Renal cortex interstitium (tissue), 15 donors: ENCODE measurements at places on chromosomes 2 and 18. TPM values are rescaled to one million over a fixed set of nuclear protein-coding genes. Genes with fewer than 3 reads are reported as not detected.

SOX11 gene
- polyA plus RNA-seq, result 19.0 TPM

C2orf80 gene
- polyA plus RNA-seq, result 0.32 TPM

COL3A1 gene
- 1,302 TPM for polyA plus RNA-seq

HOXD3 gene
- polyA plus RNA-seq, result 26.5 TPM

SULT1C2 gene
- 43.6 TPM for polyA plus RNA-seq

ALMS1 gene
- 38.1 TPM for polyA plus RNA-seq

RABL2A gene
- 74.1 TPM for polyA plus RNA-seq

WDR7 gene
- 14.1 TPM for polyA plus RNA-seq

DSC1 gene
- polyA plus RNA-seq, result 2.1 TPM

GRCh38 chr18:44464398-44465180, 216.1 kb upstream of the SETBP1 start:
- DNase-seq, result no peak

- no peak for DNase-seq
Measured at GRCh38 chr2:195411219-195411687, 245.8 kb upstream of the SLC39A10 start.

DNA sequence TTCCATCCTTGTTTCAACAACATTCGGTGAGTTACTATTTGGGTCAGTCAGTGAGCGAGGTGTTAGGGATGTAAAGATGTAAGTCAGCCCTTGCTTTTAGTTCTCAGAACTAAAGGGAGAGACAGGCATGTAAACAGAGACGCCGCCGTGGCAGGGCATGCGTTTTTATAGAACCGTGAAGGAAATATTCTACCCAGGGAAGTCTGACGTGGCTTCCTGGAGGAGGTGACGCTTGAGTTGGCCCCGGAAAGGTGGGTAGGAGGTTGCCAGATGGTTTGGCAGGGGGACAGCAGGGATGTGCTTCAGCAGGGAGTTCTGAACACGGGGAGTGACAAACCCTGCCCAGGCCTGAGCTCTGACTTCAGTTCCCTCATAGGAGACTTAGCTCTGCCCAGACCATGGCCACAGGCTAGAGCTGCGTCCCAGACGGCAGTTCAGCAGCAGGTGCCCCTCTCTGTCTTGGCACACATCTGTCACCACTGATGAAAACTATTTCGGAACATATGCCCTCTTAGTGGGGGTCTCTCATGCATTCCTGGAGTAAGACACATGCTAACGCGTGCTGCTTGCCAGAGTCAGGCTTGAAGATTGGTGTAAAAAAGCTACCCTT, 23.4 kb upstream of the RPL31 start:
- no peak for DNase-seq

DNA sequence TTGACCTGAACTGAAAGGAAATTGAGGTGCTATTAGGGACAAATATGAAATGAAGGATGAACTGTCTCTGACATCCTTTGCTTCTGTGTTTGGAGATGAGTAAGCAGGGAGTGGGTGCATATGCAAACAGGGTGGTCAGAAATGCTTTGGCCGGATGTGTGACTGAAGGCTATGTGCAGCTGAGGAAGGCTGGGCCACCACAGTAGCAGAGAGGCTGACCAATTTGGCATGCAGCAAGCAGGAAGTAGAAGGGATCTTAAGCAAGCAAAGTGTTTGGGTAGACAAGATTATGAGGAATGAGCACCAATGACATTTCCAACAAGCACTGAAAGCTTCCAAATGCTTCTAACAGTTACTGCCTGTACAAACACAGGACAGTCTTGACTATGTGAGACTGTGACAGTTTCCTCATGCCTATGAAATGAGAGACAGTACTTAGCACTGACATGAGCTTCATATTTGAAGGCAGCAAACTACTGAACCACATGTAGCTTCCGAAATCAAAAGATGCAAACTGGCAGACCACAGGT, 3.3 kb upstream of the ACTR3 start:
- peak; percentile 31 for DNase-seq

- DNase-seq, result no peak
Measured at GRCh38 chr2:16621316-16621715, 44.3 kb downstream of the CYRIA start.

- DNase-seq, result no peak
Measured at GRCh38 chr2:20132990-20133535, 81.6 kb upstream of the LAPTM4A start.

DNA sequence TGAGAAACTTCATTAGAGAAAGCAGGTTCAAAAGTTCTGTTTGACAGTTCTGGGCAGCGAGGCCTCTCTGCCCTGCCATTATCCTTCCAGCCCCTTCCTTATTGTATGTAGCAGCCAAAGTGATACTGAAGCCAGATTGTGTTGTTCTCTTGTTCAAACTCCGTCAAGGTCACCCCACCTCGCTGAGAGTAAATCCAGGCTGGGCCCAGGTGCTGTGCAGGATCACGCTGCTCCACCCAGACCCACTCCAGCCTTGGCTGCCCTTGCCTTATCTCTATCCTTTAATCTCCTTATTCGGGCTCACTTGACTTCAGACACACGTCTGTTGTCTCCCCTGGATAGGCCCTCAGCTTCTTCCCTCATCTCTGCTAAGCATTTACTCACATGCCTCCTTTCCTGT, 196.1 kb downstream of the CPS1 start:
- DNase-seq, result no peak

GRCh38 chr18:35085450-35086380, 44.5 kb downstream of the MAPRE2 start:
- no peak for DNase-seq

DNA sequence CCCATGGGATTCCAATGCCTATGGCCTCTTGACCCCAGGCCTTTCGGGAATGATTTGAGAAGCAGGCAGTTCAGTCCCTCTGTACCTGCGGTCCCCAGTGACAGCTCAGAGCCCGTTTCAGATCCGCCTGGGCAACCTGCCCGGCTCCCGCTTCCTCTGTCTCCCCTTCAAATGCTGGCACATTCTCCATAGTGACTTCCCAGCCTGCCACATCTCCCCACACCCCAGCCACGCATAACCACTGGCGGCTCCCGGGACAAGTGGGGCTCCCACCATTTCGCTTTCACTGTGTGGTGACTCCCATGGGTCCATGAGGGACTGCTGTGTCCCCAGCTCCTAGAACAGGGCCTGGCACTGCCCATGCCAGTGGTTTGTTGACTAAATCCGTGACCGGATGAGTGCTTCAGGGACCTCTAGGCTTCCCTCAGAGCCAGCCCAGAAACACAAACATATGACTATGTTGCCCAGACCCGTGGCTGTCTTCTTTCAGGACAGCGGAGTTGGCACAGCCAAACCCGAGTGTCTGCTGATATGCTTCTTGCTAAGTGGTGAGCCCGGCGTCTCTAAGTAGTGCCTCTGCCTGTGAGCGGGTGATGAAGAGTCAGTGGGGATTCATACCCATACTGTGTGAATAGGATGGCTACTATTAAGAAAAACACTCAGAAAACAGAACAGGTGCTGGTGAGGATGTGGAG, 91.2 kb downstream of the GLI2 start:
- DNase-seq, result no peak
